Stimulated activated CD8-positive, alpha-beta memory T cell treated with anti-CD3 and anti-CD28 coated beads, Interleukin-4, amount 100 ng/mL, for 48 hours (primary cell): ENCODE measurements at places on chromosomes 11 and 22.

DNA sequence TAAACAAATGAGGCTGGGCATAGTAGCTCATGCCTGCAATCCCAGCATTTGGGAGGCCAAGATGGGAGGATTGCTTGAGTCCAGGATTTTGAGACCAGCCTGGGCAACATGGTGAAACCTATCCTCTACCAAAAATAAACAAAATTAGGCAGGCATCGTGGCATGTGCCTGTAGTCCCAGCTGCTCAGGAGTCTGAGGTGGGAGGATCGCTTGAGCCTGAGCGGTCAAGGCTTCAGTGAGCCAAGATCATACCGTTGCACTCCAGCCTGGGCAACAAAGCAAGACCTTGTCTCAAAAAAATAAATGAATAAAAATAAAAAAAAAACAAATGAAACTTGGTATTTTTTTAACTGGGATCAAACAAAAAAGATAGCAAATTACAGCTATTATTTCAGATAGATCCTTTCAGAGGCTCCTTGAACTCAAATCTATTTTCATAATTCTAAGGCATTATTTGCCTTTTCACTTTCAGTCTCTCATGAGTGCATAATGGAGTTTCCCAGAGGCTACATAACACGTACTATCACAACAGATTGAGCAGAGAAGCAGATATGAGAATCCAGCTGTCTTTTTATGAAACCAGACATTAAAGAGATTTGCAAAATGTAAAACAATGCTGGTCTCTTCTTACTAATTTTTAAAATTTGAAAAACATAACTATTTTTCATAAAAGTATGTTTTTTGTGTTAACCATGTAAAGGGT lies 23.1 kb downstream of the DDIAS start:
- no peak for DNase-seq

DNA sequence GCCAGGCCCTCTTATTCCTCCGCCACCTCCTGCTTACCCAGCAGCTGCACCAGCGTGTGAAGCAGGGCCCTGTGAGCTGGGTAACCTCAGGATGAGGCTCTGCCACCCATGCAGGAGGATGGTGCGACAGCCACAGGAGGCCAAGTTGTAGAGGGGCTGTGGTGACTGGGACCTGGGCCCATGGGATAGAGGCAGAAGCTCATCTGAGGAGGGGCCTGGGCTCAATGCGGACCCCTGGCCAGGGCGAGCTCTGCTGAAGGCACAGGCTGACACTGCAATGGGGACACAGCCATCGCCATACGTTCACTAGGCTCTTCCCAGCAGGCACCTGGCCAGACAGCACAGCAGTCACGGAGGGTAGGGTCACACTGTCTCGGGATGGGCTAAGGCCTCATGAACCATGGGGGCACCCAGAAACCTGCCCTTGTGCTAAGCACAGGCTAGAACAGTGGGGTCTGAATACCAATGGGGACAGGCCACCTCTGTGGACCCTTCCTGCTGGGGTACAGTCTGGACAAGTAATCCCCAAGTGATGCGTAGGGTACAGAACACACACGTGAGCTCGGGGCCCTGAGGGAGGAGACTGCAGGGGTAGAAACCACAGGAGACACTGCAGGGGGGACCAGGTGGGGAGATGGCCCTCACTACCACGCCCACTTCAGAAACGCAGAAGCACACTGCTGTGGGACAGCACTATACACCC lies 35.3 kb downstream of the GNB1L start:
- no peak for DNase-seq

DNA sequence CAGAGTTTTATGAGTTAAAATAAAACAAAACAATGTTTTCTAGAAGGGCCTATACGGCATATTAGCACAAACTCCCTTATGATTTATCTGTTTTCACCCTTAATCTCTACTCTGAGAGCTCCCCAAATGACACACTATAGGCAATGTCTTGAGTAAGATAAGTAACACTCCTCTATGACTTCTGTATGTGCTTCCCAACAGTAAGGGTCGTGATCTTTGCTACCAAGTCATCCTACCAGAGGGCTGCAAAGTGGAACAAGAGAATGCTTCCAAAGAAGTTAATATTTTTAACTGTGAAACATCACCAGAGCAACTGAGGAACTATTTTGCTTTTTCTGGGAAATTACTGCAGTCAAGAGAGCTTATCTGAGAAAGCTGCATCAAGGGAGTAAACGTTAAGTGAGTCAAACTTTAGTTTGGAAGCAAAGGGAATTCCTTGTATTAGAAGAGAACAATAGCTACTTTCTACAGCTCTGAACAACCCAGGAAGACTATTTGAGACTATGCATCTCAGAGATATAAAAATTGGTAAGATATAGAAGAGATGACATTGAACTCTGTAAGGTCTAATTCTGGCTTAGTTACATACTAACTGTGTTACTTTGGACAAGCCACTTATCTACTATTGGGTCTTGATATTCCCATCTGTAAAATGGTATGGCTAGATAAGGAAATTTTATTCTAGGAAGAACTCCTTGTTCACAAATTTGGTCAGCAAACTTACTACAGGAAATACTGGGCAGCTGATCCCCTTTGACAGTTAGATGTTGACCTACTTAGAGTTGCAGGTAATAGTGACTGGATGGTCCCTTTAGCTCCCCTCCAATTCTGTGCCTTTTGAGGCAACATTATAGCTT lies 43.7 kb upstream of the CCDC34 start:
- DNase-seq, result no peak

GRCh38 chr11:115408036-115408921 lies 95.9 kb downstream of the CADM1 start:
- DNase-seq, result no peak

GRCh38 chr11:35761899-35762298 lies 99.3 kb downstream of the TRIM44 start:
- no peak for DNase-seq

- no peak for DNase-seq
These were observed 29.8 kb downstream of the ABTB2 start for GRCh38 chr11:34327804-34328631.

- DNase-seq, result no peak
These were observed 43.1 kb downstream of the LDLRAD3 start for GRCh38 chr11:35986947-35987346.

GRCh38 chr11:81365496-81365895 lies 1368.2 kb downstream of the FAM181B start:
- no peak for DNase-seq

GRCh38 chr11:111870522-111870885 lies 877 bp downstream of the ALG9 start:
- DNase-seq, result no peak

- DNase-seq, result no peak
These were observed 130.2 kb downstream of the NCAM1 start for GRCh38 chr11:113091481-113091780.

GRCh38 chr11:75313513-75314272 lies 37.8 kb downstream of the ARRB1 start:
- DNase-seq, result no peak

DNA sequence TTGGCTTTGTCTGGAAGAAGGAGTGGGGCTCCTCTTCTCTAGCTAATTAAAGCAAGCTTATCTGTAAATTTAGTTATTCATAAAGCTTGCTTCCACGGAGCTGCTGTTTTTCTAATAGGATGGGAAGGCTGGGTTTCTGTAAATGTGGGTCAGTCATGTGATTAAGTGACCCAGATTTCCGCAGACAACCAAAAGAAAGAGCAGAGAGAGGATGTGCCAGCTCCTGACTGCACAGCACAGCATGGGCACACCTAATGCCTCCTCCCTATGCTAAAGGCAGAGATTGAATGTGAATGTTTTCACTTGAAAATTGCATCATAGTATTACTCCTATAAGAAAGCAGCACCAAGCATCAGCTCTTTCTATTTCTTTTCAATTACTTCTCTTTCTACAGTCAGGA lies 160.2 kb downstream of the FAT3 start:
- no peak for DNase-seq

- DNase-seq, result no peak
These were observed 22.1 kb upstream of the ZDHHC13 start for GRCh38 chr11:19094859-19095258.
